ENCODE measurements at places on chromosomes 1 and 21.

- no peak for DNase-seq
These were observed 336.4 kb downstream of the CAMTA1 start for GRCh38 chr1:7121622-7121988.

DNA sequence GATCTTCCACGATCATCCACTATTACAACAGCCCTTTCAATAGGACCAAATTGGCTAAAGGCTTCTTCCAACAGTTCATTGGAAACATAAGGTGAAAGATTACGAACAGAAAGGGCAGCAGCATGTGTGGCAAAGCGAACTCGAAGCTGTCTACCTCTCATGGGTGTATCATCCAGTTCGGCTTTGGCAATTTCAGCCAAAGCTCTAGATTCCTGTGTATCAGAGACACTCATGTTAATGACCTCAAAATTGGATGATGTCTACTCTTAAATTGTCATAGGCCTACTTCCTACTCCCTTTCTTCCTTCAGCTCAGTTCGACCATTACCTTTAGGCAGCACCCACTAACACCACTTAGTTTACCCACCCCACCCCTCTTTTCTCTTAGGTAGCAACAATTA lies 2.2 kb downstream of the SFPQ start:
- no peak for DNase-seq

GRCh38 chr1:183164963-183165362 lies 21.1 kb upstream of the LAMC2 start:
- no peak for DNase-seq

DNA sequence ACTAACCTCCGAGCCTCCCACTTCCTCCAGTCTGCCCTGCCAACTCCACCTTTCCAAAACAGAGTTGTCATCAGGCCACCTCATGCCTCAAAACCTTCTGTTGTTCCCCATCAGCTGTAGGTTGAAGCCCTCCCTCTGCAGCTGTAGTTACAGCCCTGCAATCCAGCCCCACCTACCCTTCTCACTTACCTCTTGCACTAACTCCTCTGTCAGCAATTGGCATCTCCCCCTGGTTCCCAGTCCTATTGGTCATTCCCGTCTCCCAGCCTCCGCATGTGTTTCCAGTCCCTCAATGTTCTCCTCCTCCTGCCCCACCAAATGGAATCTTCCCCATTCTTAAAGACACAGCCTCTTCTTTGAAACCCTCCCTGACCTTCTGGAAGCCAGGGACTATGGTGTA lies 100.1 kb upstream of the GCLM start:
- no peak for DNase-seq

DNA sequence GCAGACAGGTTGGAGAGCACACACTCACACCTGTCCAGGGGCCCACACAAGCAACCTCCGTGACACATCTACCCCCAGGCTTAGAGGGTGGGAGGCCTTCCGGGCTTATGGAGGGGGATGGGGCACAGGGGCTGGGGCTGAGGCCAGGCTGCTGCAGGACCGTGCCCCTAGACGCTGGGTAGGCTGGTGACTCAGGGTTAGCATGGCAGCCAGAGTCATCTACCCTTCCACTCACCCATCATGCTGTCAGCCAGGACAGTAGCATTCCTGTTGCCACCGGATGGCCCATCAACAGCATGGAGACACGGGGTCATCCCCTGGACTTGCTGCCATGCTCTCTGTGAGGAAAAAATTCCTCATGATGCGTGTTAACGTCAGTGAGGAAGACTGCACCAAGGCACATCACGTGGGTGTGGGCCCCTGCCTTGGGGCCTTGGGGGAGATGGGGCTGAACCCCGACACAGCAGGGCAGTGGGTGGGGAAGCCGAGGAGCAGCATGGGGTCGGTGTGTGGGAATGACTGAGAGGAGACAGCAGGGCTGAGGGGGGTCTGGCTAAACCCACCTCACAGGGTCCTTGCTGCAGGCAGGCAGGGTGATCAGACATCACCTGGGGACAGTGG lies 52.8 kb downstream of the WNT9A start:
- no peak for DNase-seq

DNA sequence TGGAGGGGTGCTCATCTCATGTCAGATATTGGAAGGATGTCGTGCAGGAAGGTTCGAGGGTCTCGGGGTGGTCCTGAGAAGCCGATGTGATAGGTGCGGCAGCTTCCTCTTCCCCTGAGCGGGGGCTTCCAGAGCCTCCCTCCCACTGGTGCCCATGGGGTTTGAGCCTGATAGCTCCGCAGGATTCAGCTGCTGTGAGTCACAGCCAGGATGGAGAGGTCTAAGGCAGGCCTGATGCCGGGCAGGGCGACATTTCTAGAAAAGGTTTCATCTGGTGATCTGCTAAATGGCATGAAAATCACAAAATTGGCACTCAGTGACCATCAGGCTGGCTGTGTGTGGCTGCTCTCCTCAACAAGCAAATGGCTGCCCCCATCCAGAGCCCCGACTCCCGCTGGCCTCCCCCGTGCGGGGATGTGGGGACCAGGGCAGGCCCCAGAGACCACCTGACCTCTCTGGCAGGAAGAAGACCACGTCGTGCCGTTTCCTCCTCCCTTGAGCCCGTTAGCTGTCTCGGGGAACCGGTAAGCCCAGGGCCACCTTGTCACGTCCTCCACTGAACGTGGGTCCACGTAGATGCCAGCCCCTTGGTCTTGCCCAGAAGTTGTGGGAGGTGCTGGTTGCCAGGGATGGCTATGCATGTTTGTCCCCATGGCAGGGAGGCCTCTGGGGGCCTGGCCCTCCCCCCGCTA lies 66.1 kb downstream of the SKI start:
- no peak for DNase-seq

GRCh38 chr21:39660191-39660980 lies 47.6 kb downstream of the B3GALT5 start:
- DNase-seq, result no peak

DNA sequence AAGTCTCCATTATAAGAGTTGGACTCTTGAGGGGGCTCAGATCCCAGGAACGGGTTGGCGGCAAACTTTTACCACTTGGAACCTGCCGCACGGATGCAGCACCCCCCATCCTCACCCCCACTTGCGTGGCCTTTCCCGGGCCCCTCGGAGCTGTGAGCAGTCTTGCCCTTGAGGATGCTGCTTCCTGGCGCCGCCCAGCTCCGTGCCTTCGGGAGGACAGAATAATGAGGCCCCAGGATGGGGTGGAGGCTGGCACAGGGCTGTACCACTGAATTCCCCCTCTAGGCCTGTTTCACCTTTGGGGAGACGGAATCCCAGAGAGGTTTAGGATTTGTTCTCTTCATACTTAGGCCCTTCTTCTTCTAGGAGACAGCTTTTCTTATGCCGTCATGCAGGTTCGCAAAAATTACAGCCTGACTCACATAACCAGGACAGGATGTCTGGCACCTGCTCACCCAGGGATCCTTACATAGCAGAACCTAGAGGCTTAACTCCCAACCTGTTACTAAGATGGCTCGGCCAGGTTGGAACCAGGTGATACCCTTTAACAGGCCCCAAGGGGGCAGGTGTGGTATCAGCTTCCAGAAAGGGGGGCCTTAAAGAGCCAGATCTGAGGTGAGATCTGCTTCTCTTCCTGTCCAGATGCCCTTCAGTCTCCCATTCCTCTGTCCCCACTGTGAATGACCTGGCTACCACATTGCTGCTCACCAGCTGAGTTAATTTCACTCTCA lies 1.5 kb downstream of the TRNP1 start:
- DNase-seq, result no peak
